Right lung (tissue), 10 donors: ENCODE measurements at places on chromosomes 2 and 18. TPM values are rescaled to one million over a fixed set of nuclear protein-coding genes. Genes with fewer than 3 reads are reported as not detected.

- no peak for DNase-seq
Measured at GRCh38 chr18:2213905-2214304, 357.4 kb downstream of the METTL4 start.

DNA sequence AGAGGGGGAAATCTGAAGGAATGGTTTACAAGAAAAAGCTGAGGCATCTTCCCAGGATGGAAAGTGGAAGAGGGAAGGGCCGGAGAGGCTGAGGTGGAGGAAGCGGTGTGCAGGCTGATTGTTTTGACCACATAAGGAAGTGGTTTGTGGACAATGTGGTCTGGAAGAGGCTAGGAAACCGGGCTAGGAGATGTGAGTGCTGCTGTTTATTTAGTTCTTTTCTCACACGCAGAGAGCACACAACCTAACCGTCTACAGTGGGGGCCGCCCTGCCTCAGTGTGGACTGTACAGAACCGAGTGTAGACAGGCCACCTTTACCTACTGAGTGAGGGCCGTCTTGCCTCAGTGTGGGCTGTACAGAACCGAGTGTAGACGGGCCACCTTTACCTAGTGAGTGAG is 251.7 kb upstream of the PXDN start:
- no peak for DNase-seq

DNA sequence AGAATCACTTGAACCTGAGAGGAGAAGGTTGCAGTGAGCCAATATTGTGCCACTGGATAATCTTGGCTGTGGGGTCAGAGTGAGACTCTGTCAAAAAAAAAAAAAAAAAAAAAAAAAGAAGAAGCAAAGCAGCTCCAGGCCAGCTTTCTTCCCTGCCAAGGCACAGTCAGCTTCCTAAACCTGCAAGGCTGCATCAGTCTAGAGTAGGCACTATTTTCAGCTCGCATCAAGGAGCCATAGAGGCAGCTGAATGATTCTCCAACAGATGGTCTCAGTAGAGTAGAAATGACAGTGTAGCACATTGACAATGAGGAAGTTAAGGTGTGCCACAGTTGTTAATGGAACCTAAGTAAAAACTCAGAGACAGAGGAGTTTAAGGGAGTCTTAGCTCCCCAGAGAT is 35.6 kb downstream of the BMP10 start:
- no peak for DNase-seq

GRCh38 chr2:128154225-128154624 is 63.2 kb downstream of the UGGT1 start:
- DNase-seq = no peak

- no peak for DNase-seq
Measured at GRCh38 chr18:13574761-13575160, 151.6 kb downstream of the FAM210A start.

- DNase-seq = peak; percentile 28
Measured at GRCh38 chr2:230664128-230664527, 48.5 kb upstream of the CAB39 start.

DNA sequence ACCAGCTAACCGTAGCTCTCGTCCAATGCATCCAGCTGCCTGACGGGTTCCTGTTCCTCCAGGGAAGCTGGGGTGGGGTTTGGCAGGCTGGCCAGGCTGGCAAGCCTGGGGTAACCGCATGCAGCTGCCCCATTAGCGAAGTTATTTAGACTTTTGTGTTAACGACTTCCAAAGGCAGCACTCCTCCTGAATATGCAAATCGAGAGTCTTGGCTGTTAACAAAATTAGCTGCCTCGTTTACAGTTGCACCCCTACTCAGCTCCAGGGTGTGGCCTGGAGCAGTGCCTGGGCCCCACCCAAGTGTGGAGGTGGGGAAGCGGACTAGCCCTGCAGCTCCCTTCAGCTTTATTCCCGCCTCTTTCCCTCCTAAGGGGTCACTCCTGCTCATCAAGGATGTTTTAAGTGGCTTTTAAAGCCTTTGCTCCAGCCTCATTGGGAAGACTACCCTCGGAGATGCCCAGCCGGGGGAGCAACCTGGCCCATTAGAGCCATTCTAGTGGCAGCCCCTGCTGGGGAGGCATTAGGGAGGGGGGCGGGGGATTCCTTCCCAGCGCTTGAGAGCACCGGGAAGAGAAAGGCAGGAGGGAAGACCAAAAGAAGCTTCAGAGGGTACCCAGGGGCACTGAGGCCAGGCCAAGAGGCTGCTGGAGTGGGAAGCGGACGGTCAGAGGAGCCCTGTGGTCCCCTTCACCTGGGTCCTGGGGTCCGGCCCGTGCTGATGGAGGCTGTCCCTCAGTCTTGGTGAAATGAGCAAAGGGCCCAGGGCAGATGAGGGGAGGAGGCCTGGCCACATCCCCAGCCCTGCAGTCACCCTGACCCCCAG is 204.1 kb downstream of the CELF4 start:
- DNase-seq = no peak

DNA sequence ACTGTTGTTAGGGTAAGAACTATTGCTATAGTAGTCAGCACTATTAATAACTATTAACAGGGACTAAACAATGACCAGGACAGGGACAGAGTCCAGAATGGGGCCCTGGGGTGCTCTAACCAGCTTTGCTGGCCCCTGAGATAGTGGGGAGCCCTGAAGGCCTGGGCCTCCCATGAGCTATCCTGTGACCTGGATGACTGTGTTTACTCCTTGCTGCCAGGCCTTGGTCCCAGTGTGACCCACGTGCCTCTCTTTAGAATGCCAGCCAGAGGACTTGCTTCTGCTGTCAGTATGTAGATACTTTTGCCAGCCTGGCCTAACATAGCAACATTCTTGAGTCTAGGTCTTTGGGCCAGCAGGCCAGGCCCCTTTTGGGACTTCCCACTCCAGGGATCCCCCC is 11.4 kb downstream of the CDK5R2 start:
- no peak for DNase-seq

GRCh38 chr2:143901185-143901842 is 618.6 kb downstream of the ZEB2 start:
- no peak for DNase-seq

DNA sequence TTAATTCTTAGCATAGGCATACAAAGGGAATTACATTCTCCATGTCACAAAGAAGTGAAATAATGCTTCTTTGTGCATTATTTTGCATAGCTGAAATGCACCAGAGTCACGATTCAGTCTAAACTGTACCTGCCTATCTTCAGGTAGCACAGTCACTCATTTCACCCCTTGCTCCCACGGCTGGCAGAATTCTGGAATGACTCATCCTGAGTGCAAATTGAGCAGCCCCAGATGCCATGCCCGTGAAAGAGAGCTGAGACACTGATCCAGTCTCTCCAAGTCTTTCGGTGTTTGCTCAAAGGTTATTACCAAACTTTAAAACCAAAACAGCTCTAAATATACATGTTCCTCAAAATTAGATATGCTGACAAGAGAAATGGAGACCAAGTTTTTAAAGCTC is 168.3 kb upstream of the POU3F3 start:
- DNase-seq = no peak

GRCh38 chr18:13455960-13456481 is 237.5 kb downstream of the LDLRAD4 start:
- no peak for DNase-seq

- DNase-seq = no peak
Measured at GRCh38 chr2:15846626-15847025, 93.7 kb upstream of the MYCN start.

DNA sequence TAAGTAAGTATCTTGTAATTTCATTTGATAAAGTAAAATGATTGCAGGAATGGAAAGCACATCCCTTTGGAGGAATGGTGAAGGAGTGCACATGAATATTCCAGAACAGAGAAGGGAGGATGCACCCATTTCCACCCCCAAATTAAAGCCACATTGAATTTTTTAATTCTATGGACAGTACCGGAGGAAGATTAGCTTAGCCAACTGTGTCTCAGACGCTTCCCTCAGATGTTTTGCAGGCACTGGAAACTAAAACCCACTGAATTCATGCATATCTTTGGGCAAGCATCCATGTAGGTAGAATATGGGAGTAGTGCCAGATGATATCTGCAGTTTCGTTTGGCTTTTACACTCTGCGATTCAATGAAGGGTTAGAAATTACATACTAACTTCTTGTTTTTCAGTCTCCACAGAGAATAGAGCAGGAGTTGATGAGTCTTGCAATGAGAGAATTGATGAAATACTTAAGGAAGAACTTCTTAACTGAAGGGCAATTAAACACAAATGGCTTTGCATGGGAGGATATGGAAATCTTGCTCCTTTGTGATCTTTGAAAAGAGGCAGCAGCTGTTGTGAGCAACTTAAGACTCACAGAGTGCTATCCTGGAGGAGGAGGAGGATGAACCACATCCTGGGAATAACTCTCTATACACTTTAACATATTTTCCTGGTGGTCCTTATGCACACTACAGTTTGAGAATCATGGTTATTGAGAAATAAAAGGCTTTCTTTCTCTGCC is 71.7 kb upstream of the MYO3B start:
- DNase-seq = no peak

- no peak for DNase-seq
Measured at GRCh38 chr2:112474844-112475486, 7.0 kb upstream of the TTL start.

DNA sequence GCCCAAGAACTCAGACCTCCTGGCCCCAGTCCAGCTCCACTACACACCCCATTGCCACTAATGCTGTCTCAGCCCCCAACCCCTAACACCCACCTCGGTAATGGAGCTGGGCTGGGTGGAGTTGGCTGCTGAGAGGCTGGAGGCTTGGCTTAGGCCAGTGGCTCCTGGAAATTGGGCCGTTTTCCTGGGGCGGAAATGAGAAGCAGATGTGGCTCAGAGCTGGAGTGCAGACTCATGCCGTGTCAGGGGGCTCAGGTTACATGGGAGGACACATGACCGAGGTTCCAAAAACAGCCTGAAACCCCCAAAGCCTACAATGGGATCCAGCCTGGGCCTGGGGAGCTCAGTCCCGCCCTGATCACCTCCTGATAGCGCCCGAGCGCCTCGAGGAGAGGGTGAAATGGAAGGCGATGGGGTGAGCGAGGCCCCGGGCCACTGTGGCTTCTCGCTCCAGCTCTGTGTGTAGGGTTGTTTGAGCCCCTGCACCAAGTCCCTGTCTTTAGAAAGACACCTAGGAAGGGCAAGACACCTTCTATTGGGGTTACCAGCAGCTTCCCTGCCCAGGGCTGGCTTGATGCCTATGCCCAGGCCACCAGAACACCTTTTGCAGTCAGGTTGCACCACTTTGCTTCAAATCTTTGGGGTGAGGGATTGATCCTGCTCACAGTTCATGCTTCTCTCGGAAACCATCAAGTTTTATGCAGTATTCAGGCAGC is 175.7 kb upstream of the HAAO start:
- no peak for DNase-seq

GRCh38 chr2:173996766-173997165 is 31.6 kb upstream of the SP3 start:
- DNase-seq = no peak

- no peak for DNase-seq
Measured at GRCh38 chr18:70169747-70170146, 35.7 kb downstream of the RTTN start.

GRCh38 chr2:191899410-191899809 is 52.5 kb upstream of the CAVIN2 start:
- no peak for DNase-seq

DNA sequence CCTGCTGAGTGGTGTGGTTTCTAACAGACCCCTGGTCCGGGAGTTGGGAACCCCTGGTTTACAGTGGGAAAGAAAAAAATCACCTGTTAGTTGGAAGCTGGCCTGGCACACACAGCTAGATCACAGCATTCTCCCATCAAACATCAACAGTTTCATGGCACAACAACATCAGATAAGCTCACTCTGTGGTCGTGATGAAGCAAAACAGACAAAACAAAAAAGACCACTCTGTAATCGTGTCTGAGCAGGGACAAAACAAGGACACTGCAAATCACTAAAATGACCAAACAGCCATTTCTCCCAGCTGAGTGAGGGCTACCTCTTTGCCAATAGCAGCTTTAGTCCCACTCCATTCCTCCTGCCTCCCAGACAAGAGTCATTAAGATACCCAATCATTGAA is 9.0 kb upstream of the IMPACT start:
- DNase-seq = no peak

DNA sequence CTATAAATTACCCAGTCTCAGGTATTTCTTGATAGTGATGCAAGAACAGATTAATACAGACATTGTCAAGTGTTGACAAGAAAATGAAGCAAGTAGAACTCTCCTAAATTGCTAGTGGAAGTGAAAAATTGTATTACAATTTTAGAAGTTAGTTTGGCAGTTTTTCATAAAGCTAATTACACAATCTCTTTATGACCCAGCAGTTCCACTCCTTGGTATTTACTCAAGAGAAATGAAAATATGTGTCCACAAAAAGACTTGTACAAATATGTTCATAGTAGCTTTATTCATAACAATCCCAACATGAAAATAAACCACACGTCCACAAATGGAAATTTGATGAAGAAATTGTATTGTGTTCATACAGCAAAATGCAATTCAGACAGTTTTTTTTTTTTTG is 49.4 kb downstream of the PDE1A start:
- no peak for DNase-seq

DNA sequence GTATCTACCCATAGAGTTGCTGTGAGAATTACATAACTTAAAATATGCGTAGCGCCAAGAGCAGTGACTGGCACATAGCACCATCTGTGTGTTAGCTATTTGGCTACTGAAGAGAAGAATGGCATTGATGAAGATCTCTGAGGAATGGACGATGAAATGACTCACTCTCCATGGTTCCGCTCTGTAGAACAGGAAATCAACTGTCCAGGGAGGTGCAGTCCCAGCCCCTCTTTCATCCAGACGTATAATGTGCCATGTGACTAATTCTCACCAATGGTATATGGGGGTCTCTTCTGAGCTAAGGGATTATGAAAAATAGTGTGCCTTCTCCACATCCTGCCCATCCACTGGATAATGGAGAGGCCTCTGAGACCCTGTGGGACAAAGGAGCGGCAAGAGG is 254.8 kb downstream of the CYP26B1 start:
- DNase-seq = no peak

GRCh38 chr2:10179422-10179821 is 56.9 kb downstream of the RRM2 start:
- DNase-seq = no peak

- peak; percentile 99 for DNase-seq
Measured at GRCh38 chr2:237291138-237291792, 122.7 kb downstream of the COL6A3 start.

The CNPPD1 gene
- polyA plus RNA-seq = 43.0 TPM

The MRPL53 gene
- polyA plus RNA-seq = 40.5 TPM

The NEB gene
- 9.6 TPM for polyA plus RNA-seq

The TUBA3E gene
- 0.09 TPM for polyA plus RNA-seq

The CNNM4 gene
- polyA plus RNA-seq = 15.6 TPM

The CCDC178 gene
- polyA plus RNA-seq = 1.1 TPM

The GTF2A1L gene
- polyA plus RNA-seq = not detected
